Activated CD8-positive, alpha-beta memory T cell treated with anti-CD3 and anti-CD28 coated beads, Interleukin-2, amount 50 U/mL, for 4 hours (primary cell): ENCODE measurements at places on chromosomes 11 and 22.

DNA sequence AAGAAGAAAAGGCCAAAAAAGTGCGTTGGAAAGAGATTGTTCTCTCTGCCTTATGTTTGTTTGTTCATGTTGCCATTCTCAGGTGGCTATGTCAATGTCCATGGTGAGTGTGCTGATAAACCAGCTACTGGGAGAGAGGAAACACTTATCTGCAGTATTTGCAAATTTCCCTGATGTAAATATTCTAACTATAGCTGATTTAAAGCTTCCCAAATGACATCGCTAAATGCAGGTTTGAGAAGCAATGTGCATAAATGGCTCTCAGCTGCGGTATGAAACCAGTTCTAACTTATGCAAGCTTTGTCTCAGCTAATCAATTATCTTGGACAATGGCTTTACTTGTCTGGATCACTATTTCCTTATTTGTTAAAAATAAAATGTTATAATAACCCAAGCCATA, 312.5 kb upstream of the ANO3 start:
- no peak for DNase-seq

DNA sequence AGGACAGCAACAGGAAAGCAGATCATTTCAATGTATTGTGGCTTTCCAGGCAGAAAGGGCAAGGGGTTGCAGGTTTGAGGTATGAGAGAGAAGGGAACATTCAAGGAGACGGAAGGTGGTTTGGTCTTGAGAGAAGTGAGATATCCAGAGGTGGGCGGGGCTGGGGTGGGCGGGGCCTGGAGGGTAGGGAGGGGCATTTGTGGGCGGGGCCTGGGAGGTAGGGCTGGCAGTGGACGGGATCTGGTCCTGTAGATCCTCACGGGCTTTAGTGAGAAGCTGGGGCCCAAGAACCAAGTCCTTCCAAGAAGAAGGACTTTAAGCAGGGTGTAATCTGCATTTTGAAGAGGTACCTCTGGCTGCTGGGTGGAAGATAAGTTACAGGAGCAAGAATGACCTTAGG, 199.2 kb downstream of the MN1 start:
- DNase-seq, result no peak

- no peak for DNase-seq
Measured at GRCh38 chr11:38448284-38448683, 1850.2 kb upstream of the RAG2 start.

DNA sequence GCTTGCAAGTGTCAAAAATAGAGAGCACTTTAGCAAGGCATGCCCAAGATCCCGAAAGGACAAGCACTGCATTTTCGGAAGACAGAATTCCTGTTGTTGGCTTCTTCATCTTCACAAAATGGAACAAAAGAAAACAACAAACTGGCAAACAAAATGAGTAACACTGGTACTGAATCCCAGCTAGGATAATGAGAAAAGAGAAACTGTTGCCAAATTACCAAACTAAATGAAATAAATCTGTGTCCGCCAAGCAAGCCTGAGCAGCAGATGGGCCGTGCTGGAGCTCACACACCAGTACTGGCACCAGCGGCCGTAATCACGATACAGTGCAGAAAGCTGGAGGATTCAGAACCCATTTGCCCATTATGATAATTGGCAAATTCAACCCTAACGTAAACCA, 30.6 kb downstream of the TUB start:
- no peak for DNase-seq

DNA sequence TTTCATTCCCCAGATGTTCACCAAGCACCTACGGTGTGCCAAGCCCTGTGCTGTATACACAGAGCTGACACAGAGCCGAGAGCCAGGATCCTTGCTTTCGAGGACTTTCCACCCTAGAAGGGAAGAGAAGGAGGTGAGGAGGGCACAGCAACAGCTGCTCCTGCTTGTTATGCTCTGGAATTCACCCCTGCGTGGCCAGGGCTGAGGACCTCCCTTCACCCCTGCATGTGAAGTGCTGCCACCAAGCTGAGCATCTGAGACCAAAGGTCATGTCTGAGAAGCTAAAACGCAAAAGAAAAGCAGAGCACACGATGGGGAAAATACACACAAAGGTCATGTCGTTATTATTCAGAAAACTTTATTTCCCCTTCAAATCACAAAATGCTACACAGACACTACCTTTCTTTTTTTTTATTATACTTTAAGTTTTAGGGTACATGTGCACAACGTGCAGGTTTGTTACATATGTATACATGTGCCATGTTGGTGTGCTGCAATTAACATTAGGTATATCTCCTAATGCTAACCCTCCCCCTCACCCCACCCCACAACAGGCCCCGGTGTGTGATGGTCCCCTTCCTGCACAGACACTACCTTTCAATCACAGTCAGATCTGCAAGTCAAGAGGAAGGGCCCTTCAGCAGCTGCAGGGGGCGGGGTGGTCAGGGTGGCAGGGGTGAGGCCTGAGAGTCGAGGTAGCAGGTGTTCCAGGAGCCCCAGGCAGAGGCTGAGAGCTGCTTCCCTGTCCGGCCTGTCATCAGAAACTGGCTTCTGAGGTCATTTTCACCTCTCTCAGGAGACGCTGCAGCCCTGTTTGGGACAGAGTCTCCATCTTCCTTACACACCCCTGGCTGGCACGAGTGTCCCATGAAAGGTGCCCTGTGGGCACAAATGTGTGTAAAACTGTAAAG, 40.1 kb upstream of the PRR5 start:
- DNase-seq, result no peak

GRCh38 chr11:35360055-35360530, 59.3 kb downstream of the SLC1A2 start:
- DNase-seq, result no peak

DNA sequence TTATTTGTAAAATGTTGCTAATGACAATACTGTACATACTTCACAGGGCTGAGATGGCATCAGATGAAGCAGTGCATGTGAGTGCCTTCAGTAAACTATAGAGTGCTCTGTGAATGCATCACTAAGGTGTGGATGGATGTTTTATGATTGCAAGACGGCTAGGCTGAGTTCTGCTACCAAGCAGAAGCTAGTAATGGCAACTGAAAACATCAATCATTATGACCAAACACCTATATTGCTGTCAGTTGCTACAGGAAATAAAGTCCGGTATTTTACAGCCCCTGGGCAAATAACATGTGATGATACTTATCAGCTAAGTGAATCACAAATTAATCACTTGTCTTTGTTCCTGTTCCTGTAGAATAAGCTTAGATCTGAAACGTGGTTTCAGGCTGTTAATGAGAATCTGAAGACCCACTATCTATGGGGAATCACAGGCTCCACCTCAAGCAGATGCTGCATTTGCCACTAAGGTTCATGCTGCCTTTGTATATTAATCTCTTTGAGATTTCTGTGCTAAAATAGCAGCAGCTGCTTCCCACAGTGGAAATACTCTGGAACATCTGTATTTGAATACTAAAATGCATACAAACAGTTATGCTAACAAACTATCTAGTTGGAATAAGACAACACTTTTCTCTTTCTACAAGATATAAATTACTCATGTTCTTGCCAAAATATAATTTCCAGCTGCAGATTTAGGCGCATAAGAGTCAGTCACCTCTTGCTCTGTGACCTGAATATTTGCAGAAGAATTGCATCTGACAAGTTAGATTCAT, 254.0 kb upstream of the PITPNB start:
- no peak for DNase-seq

- peak; percentile 44 for DNase-seq
Measured at GRCh38 chr11:43282607-43283440, 29.0 kb upstream of the API5 start.

- DNase-seq, result no peak
Measured at GRCh38 chr11:126132319-126132718, 69.7 kb upstream of the CDON start.

DNA sequence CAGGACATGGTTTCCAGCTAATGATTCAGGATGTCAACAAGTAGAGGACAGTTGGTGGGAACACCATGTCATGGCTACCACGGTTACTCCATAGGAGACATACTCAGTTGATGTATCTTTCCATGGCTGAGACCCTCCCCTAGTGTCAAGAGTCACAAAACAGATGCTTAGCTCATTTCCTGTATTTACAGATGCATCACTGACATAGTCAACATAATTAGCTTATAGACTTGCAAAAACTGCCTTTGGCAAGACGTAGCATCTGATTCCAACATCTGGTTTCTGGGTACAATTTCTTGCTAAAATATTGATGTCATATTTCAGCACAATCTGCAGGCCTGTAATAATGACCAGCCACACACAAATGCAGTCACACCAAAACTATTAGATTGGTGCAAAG, 550.3 kb downstream of the FAM181B start:
- no peak for DNase-seq

GRCh38 chr11:114174712-114175495, 115.4 kb downstream of the ZBTB16 start:
- no peak for DNase-seq

- DNase-seq, result no peak
Measured at GRCh38 chr11:71075871-71076420, 176.4 kb downstream of the SHANK2 start.

- DNase-seq, result no peak
Measured at GRCh38 chr22:36165141-36165540, 4.6 kb upstream of the APOL3 start.

DNA sequence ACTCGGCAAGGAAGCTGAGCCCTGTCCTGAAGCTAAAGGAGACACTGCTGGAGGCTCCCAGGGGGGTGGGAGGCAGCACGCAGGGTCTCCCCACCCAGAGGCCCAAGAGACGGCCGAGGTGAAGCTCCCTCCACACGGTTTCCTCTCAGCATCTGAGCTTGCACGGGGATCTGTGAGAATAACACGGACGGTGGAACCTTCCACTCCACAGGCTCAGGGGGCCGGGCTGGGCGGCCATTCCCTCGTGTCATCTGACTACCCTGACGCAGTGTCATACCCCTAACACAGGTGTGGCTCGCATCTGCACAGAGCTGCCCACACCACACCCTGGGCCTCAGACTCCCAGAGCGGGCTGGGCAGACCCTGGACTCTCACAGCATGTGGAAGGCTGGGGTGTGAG, 409.7 kb downstream of the SHANK2 start:
- no peak for DNase-seq
